ENCODE measurements at places on chromosomes 6 and 20.

DNA sequence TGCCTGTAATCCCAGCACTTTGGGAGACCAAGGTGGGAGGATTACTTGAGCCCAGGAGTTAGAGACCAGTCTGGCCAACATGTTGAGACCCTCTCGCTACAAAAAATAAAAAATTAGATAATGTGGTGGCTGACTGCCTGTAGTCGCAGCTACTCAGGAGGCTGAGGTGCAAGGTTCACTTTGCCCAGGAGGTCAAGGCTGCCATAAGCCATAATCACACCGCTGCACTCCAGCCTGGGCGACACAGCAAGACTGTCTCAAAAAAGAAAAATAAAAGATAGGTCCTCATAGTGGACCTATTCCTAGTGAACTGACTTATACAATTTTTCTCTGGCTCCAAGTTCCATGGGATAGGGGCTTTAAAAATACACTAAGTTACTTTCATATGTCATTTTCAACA, 41.9 kb downstream of the MRS2 start:
- no peak for DNase-seq

- no peak for DNase-seq
Observed at GRCh38 chr6:125953502-125953875, 3.1 kb upstream of the HINT3 start.

DNA sequence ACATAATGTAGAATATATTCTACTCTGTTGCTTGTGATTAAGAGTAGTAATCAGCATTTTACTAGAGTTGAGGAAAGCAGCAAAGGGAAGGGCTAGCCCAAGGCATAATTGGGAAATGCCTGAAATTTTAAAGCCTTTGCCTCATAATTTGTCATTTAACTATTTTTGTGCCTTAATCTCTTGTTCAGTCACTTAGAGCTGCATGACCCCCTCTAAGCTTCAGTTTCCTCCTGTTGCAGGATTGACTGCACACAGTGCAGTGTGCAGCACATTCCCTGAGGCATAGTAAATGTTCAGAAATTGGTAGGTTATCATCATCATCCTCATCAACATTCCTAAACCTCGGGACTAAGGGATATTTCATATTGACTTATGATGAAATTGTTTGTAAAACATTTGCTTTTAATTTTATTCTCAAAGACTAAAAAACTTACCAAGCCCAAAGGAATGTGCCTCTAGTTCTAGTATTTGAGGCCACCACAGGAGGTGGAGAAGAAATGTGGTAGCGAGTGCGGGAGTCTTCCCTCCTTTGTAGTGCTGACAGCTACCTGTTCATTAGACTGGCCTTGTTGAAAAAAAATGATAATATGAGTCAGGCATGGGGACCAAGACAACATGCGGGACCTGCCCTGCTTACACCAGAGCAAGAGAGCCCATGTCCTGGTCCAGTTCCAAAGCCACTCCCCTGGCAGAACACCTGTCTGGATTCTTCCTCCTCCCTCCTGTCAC, 14.8 kb upstream of the TENT5A start:
- DNase-seq: no peak

GRCh38 chr6:125310994-125311649, 9.4 kb upstream of the HDDC2 start:
- DNase-seq: no peak

GRCh38 chr6:168232528-168232927, 87.0 kb downstream of the DACT2 start:
- DNase-seq: no peak

All from cortex of kidney (tissue), 1 donor.